ENCODE measurements at places on chromosomes 1 and 21.

DNA sequence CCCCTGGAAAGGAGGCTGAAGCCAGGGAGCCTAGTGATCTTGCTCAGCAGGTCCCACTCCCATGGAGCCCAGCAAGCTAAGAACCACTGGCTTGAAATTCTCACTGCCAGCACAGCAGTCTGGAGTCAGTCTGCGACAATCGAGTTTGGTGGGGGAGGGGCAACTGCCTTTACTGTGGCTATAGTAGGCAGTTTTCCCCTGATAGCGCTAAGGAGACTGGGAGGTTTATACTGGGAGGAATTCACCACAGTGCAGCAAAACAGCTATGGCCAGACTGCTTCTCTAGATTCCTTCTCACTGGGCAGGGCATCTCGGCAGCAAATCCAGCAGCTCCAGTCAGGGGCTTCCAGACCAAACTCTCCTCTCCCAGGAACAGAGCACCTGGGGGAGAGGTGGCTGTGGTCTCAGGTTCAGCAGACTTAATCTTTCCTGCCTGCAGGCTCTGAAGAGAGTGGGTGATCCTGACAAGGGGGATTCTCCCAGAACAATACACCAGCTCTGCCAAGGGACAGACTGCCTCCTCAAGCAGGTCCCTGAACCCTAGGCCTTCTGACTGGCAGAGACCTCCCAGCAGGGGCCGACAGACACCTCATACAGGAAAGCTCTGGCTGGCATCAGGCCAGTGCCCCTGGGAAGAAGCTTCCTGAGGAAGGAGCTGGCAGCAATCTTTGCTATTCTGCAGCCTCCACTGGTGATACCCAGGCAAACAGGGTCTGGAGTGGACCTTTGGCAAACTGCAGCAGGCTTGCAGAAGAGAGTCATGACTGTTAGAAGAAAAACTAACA is 548.5 kb upstream of the NEGR1 start:
- no peak for DNase-seq

GRCh38 chr1:23796466-23797271 is 3.9 kb downstream of the GALE start:
- no peak for DNase-seq

DNA sequence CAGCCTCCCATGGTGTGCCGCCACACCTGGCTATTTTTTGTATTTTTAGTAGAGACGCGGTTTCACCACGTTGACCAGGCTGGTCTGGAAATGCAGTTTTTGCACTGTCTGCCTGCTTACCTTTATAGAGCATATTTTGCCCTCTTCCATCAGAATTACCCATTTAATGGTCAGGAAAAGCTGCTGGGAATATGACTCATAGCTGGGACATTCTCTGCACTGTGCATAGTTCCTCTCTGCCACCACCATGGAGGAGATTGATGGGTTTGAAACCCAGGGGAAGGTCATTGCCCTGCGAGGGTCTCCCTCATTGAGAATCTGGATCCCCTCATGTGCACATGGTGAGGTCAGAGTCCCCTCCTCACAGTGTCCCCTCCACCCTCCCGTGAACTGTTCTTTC is 32.1 kb downstream of the MX1 start:
- DNase-seq, result no peak

GRCh38 chr1:8541961-8542521 is 224.1 kb downstream of the SLC45A1 start:
- no peak for DNase-seq

GRCh38 chr1:28506907-28507246 is 1.0 kb downstream of the RCC1 start:
- DNase-seq, result no peak

Measured in Ammon's horn (tissue), 1 donor.